Right atrium auricular region (tissue), 2 donors: ENCODE measurements at places on chromosomes 3 and 15.
A peak's percentile ranks its signal among the peaks of the same experiment; 100 is the strongest.

DNA sequence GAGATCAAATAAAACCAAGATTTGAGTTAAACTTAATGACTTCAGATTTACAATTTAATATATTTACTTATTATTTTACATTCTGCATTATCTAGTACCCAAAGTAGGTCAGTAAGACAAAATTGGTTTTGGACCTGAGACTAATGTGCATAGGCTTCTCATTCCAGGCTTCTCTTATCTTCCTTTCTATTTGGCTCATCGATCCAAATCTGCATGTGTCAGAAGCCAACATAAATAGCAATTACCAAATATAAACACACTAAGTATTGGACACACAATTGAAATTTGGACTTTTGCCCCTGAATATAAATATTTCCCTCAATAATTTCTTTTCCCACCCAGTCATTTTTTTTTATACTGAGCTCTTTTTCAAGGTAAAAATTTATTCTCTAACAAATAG, 290.6 kb upstream of the ARHGEF26 start:
- no peaks in the 10 kb centered on the region for H3K27me3 ChIP-seq
- no peak overlapping the region for H3K4me3 ChIP-seq
- no peak for DNase-seq
- H3K4me1 ChIP-seq: no peaks in the 10 kb centered on the region
- H3K27ac ChIP-seq: no peak overlapping the region
- H3K36me3 ChIP-seq: no peaks in the 10 kb centered on the region

GRCh38 chr15:95371664-95372063, 958.8 kb upstream of the NR2F2 start:
- no peaks in the 10 kb centered on the region for H3K36me3 ChIP-seq
- no peak overlapping the region for H3K27ac ChIP-seq
- no peaks in the 10 kb centered on the region for H3K4me1 ChIP-seq
- no peak for DNase-seq
- no peak overlapping the region for H3K4me3 ChIP-seq

DNA sequence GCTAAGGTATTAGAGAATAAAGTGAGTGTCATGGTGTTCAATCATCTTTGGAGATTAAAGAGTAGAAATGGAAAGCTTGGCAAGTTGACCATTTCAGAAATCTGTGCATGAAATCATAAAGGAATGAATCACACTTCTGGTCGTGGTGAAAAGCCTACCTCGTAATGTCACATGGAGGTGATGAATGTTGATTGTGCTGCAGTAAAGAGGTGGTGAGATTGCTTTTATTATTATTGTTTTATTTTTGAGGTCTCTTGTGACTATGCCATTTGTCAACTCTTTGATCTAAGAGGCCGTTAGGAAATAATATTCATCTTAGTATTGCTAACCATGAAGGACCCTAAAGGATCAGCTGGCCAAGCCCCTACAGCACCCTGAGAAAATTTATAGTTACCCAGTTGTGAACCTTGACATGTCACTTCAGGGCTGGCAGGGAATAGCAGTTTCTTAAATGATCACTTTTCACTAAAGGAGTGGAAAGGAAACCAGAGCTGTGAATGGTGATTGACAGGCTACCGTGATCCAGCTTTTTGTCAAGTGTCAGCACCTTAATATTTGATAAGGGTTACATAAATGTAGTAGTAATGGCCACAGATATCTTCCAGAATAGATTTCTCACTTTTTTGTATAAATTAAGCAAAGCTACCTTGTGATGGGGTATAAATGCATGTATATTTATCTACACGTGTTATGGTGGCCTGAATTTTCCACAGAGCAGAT, 203.9 kb downstream of the PTPRG start:
- no peaks in the 10 kb centered on the region for H3K4me1 ChIP-seq
- H3K36me3 ChIP-seq: no peaks in the 10 kb centered on the region
- no peak overlapping the region for H3K4me3 ChIP-seq
- DNase-seq: no peak
- no peaks in the 10 kb centered on the region for H3K27me3 ChIP-seq
- H3K27ac ChIP-seq: no peak overlapping the region

DNA sequence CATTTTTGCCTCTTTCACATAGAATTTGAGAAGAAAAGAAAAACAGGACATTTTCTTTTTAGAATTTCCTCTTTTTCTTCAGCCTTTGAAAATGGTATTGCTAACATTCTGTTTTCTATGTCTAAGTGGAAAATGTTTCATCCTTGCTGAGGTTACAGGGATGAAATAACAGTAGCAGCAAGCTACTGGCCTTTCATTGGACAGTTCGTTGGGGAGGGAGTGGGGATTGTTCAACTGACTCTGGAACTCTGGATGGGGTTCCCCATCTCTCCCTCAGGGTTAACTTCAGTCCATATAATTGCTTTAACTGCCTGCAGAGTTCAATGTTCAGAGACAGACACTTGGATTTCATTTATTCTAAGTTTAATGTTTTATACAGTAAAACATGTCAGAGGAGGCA, 346.0 kb downstream of the NLGN1 start:
- H3K36me3 ChIP-seq: no peaks in the 10 kb centered on the region
- H3K27me3 ChIP-seq: no peaks in the 10 kb centered on the region
- DNase-seq: no peak
- no peak overlapping the region for H3K4me3 ChIP-seq
- H3K27ac ChIP-seq: no peak overlapping the region

GRCh38 chr3:37096288-37096687, 78.1 kb downstream of the LRRFIP2 start:
- H3K27me3 ChIP-seq: no peaks in the 10 kb centered on the region
- DNase-seq: no peak
- H3K27ac ChIP-seq: peak overlapping the region; percentile 42
- no peaks in the 10 kb centered on the region for H3K4me1 ChIP-seq
- H3K36me3 ChIP-seq: peaks cover 10% of the 10 kb centered on the region
- no peak overlapping the region for H3K4me3 ChIP-seq

DNA sequence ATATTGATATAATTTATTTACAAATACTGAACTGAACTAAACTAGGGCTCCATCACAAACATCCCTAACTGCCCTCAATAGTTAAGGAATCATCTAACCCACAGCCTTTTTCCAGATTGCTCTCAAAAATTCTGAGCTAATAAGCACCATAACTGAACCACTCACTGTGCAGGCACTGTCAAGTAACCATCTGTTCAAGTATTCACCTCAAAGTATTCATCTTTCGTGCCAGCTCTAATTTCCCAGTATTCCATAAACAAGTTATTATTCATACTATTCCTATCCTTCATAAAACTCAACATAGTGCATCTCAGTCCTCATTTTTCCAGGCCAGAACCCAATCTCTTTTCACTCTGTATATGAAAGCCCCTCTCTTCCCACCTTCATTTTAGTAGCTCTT, 41.1 kb downstream of the THBS1 start:
- H3K27ac ChIP-seq: no peak overlapping the region
- no peaks in the 10 kb centered on the region for H3K36me3 ChIP-seq
- no peaks in the 10 kb centered on the region for H3K4me1 ChIP-seq

DNA sequence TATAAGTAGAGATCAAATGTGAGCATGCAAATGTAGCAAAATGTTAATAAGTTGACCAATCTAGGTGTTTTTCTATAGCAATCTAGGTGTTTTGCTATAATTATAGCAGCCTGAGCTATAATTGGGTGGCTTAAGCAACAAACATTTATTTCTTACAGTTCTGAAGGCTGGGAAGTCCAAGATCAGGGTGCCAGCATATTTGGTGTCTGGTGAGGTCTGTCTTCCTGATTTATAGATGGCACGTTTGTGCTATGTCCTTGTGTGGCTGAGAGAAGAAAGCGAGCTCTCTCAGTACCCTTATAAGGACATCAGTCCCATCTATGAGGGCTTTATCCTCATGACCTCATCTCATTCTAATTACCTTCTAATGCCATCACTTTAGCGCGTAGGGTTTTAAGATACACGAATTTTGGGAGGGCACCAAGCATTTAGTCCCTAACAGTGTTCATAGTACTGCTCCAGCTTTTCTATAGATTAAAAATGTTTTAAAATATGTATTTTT, 171.1 kb downstream of the GHSR start:
- H3K36me3 ChIP-seq: no peaks in the 10 kb centered on the region
- no peak overlapping the region for H3K27ac ChIP-seq
- no peak for DNase-seq
- H3K27me3 ChIP-seq: no peaks in the 10 kb centered on the region

DNA sequence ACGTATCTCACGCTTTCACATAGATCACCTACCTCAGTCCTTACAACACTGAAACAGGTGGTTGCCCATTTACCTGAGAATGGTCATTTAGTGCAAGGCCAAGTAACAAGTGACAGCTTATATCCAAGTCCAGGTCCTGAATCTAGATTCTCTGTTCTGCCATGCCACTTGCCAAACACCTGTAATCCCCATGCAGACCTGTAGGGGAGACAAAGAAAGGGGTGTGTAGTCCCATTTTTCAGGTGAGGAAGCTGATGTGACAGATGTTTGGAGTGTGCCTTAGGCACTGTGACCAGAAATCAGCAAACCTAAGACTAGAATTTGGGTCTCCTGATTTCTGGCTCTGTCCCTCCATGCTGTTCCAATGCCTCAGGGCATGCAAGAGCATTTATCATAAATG, 12.7 kb downstream of the ZNF35 start:
- no peak overlapping the region for H3K4me3 ChIP-seq
- H3K27ac ChIP-seq: no peak overlapping the region
- no peaks in the 10 kb centered on the region for H3K4me1 ChIP-seq
- peaks cover 49% of the 10 kb centered on the region for H3K36me3 ChIP-seq
- DNase-seq: no peak

- H3K36me3 ChIP-seq: no peaks in the 10 kb centered on the region
- H3K27me3 ChIP-seq: no peaks in the 10 kb centered on the region
- no peak overlapping the region for H3K4me3 ChIP-seq
- no peak overlapping the region for H3K27ac ChIP-seq
- no peaks in the 10 kb centered on the region for H3K4me1 ChIP-seq
These were observed 26.8 kb downstream of the SLITRK3 start for GRCh38 chr3:165169368-165169767.

GRCh38 chr15:70111203-70112073, 13.7 kb upstream of the TLE3 start:
- DNase-seq: peak; percentile 78
- H3K27ac ChIP-seq: peak overlapping the region; percentile 81
- no peaks in the 10 kb centered on the region for H3K4me1 ChIP-seq

DNA sequence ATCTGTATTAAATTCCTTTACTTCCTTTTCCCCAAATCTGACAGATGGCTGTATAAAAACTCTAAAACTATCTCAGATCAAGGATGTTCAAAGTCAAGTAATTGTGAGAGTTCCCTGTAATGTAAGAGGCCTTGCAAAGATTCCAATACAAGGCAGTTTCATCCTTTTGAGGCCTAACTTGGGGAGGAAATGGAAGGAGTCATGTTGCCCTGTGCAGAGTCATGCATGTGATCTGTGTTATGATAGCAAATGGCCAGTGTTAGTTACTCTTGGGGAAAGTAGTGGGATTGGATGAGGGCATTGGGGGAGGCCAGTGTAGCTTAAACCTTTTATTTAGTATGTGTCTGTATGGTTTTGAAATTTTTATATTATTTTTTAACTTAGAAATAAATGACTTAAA, 23.7 kb upstream of the FBXL22 start:
- H3K36me3 ChIP-seq: peaks cover 41% of the 10 kb centered on the region
- no peak overlapping the region for H3K4me3 ChIP-seq

GRCh38 chr3:15271785-15272381, 60.5 kb downstream of the SH3BP5 start:
- no peaks in the 10 kb centered on the region for H3K27me3 ChIP-seq
- H3K4me3 ChIP-seq: no peak overlapping the region
- H3K4me1 ChIP-seq: no peaks in the 10 kb centered on the region
- no peaks in the 10 kb centered on the region for H3K36me3 ChIP-seq

DNA sequence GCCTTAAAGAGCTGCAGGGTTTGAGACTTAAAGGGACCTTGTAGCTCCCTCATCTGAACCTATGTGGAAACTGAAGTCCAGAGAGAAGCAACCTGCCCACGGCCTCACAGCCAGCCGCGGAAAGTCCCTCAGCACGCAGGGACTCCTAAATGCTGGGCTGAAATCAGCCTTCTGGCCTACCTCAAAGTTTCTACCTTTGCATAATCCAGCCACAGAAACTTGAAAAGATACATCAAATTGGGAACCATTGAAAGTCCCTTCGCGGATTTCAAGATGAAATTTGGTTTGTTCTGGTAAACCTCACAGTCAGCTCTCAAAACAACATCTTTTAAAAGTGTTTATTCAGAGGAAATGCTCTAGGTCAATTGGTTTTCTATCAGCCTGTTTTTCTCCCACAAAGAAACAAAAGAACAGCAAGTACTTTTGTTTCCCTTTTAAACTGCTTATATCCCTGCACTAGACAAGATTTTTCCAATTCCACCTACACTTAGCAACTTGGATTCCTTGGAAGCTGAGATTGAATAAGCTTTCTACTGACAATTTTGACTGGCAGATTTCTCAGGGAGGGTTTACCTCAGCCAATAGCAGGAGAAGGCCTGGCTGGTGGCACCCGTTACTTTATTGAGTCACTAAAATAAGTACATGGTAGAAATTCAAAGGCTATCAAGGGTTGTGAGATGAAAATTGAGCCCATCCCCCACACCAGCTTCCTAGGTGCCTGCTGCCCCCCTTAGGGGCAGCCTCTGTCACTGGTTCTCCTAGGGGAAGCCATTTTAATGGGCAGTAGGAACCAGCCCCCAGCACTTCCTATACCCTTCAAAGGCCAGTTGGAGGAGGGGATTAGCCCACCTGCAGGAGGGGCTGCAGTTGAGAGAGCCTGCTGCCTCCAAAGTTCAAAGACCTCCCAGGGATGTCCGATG, 171.2 kb downstream of the ADAMTS17 start:
- no peaks in the 10 kb centered on the region for H3K4me1 ChIP-seq
- H3K4me3 ChIP-seq: no peak overlapping the region
- DNase-seq: no peak
- no peak overlapping the region for H3K27ac ChIP-seq

DNA sequence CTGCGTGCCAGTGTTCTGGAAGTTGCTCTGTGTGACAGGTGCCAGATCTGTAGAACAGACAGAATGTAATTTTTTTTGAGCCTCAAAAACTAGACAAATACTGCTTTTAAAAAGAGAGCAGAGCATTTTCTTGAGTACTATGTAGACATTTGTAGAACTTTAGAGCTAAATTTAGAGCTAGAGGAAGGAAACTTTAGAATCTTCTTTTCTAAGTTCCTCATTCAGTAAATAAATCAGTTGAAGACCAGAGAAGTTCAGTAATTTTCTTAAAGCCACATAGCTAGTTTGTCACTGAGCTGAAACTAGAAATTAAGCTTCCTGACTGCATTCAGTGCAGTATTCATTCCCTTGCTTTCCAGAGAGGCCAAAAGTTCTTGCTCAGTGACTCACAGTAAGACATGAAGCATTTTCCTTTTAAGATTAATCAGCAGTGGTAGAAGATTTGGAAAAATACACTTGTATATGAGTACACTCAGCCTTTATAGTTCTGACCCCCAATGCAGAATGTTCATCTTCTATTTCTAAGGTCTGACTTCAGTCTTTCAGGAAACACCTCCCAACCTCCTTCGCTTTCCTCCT, 83.6 kb upstream of the TSEN2 start:
- no peaks in the 10 kb centered on the region for H3K36me3 ChIP-seq
- no peak for DNase-seq
- no peaks in the 10 kb centered on the region for H3K4me1 ChIP-seq
- H3K27ac ChIP-seq: no peak overlapping the region
- no peak overlapping the region for H3K4me3 ChIP-seq
- H3K27me3 ChIP-seq: no peaks in the 10 kb centered on the region
